NCI-H2107 (cell line): ENCODE measurements at places on chromosomes 5 and 9.

DNA sequence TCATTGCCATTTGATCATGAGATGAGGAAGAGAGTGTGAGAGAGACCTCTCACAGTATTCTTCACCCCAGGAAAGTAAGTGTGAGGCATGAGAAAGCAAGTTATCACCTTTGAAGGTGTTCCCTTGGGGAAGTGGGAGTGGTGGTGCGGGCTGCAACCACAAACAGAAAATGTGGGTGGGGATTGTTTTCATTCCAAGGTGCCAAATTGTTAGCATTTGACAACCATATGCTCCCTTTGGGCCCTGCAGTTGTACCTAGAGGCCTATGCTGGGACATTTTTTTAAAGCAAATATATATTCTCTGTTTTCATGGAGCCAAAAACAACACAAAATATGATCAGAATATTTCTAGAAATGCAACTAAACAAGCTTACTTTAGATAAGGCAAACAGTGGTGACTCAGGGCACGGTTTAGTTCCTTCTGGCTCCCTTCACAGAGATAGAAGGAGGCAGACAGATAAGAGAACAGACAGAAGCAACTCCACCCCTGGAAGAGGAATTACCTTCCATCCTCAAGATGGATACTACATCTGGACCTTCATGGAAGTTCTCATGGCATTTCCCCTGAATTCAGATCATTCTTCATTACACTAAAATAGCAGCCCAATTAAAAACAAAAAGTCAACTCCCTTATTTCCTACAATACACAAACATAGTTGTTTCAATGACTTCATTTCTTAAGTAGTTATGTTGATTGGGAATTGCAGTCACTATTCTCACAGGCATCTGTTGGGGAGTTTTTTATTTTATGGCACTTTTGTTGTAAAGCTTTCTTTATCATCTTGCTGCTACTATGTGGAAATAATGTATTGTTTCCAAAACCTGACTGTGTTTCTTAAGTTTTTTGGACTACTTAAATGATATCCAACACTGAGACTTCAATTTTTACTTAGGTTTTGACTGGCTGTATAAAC is 416.6 kb downstream of the PLK2 start:
- no peak for DNase-seq

- DNase-seq, result no peak
These were observed 421.7 kb downstream of the IRX2 start for GRCh38 chr5:2329741-2330140.

GRCh38 chr5:141040093-141040770 is 10.9 kb upstream of the PCDHB1 start:
- DNase-seq, result peak; percentile 29

GRCh38 chr9:123537809-123538208 is 181.8 kb downstream of the CRB2 start:
- DNase-seq, result no peak

- DNase-seq, result no peak
These were observed 232.5 kb downstream of the ARHGAP26 start for GRCh38 chr5:143002459-143003327.

- DNase-seq, result no peak
These were observed 613.0 kb upstream of the WWC1 start for GRCh38 chr5:167678481-167678880.

DNA sequence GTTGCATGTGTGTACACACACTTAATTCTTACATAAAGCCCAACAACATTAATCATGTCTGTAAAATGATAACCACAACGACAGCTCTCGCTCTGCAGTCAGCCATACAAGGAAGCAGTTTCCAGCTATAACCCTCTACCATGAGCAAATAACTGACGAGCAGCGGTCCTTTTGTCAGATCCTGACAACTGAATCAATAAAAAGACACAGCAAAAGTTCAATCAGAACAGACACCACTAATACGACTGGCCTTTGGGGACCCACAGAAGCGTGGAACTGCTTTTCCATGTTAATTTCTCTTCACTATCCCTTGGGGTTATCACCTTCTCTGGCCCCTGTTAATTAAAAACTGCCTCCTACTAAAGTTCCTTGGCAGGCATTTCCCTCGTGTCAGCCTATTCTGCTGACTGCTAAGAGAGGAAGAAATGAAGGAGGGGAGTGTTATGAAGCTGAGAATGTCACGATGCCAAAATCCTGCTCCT is 722.8 kb upstream of the GRAMD2B start:
- no peak for DNase-seq

DNA sequence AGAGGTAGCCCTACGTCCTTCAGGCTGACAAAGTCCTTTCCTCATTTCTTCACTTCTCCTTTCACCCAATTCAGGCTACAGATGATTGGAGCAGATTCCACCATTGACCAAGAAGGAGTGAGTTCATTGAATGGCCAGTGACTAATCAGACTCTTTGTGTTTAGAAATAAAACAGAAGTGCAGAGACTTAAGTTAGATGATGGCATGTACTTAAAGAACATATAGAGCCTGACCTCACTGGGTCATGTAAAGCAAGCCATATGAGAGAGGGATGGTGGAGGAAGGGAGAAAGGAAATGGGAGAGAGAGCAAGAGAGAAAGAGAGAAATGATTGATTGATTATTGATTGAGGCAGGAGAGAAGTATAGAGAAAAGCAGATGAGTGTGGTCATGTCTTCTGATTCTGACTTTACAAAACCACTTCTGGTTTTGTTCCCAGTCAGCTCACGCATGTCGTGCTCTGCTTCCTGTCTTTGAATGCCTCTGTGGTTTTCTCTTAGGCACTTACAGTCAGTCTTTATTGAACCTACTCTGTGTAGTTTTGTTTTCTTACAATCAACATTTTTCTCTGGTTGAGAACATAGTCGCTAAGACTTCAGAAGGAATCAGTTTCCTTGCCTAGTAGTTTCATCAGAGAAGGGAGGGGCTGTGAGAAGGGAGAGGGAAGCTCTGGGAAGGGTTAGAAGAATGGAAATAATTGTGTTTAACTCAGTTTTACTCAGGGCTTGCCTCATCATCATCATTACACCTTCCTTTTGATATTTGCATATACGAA is 149.2 kb upstream of the KLF9 start:
- DNase-seq, result no peak
